ENCODE measurements at places on chromosomes 4 and X.

DNA sequence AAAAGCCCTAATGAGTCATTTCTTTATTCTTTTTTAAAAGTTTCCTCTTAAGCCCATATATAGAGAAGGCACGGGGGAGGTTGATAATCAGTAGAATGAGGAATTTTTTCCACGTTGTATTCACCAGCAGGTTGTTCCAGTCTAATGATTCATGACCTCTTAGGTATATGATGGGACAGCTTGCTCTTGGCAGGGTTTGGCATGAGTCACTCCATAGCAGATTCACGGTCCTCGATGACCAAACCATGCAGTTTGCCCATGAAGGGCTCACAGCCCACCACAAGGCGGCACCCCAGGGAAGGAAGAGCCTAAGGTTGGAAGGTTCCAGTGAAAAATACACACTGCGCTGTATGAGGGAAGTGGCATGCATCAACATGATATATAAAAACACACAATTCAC is 623.8 kb upstream of the DIPK2B start:
- DNase-seq: no peak

DNA sequence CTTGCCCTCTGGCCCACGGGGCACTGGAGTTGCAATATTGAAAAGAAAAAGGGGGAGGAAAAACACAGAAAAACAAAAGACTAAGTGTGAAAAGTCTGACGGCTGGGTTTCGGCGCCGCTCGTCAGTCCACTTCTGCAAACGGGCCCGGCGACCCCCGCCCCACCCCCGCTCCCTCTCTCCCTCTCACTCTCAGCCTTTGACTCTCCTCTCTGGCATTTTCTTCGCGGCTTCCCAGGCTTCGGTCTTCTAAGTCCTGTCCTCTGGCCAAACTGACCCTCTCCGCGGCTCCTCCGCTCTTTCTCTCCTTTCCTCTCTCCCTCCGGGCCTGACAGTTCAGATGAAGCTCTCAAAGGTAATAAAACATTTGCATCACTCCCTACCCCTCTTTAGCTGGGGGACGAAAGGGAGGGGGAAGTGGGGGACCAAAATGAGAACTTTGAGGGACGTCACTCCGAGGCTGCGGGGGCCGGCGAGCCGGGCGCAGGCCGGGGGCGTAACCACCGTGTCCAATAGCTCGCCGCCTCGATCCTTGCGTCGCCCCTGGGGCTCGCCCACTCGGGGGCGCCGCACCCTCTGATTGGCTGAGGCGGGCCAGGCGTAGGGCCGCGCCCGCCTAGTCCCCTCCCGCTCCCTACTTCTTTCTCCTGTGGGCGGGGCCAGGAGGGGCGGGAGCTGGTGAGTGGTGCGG is at the start of gene NKX6-1:
Gene NKX6-1 (minus strand): TSS at position 358 of the 689 bp plus-strand sequence. CDS start 1,064 bp downstream, outside the sequence.
- peak; percentile 90 for DNase-seq

DNA sequence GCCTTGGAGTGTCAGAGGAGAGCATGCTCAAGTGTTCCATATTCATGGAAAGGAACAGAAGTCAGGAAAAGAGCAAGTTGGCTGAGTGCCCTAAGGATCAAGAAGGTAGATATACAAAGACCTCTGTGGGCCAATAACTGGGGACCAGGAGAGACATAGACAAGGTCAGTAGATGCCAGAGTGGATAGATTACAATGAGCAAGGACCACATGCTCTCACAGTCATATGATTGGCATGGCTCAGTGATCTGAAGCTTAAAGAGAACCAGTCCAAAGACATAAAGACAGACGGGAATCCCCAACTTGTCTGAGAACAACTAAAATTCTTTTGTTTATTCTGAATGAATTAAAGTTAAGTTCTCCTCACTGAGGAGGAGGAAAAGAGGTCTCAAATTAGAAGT is 289.7 kb downstream of the HS3ST1 start:
- DNase-seq: no peak

DNA sequence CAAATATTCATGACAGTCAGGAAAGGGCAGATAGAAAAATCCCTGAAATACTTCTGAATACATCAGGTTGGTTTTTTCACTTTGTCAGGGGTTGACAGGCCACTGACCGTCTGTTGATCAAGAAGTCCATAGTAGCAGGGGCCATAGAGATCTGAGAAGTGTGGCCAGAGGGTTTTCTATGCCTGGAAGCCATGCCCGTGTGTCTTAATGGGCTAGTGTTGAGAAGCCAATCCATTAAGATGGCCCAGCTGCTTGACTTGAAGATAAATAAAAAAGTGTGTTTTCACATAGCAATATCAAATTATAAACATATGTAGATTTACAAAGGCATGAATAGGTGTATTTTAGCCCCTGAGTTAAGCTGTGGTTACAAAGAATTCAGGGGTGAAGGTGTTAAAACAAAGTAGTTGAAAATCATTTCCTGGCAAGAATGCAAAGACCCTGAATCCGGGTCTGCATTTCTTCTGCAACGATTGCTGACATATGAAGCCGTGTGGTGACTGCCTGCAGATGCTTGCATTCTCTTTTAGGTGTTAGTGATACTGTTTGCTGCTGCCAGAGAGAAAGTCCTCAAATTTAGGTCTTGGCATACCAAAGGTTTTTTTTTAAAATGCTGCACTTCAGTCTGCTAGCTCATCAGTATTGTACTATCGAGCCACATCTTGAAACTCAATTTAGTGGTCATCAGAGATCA is 9.3 kb upstream of the LIMCH1 start:
- no peak for DNase-seq

- DNase-seq: no peak
These were observed 365.4 kb downstream of the PDHA2 start for GRCh38 chr4:96205143-96205936.

DNA sequence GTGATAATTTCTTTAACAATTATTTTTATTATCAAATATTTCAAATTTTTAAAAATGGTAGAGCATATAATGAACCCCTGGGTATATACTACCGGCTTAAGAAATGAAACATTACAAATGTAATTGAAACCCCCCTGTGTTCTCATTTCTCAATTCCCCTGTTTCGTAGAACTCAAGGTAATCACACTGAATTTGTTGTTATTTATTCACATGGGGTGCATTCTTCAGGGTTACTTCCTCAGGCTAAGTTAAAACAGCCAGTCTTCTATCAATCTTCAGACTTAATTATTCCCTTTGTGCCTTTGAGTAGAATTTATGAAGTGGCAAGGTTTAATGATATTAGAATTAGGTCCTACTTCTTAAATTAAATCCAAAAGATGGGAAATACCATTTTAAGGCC is 128.2 kb downstream of the ANAPC10 start:
- no peak for DNase-seq

DNA sequence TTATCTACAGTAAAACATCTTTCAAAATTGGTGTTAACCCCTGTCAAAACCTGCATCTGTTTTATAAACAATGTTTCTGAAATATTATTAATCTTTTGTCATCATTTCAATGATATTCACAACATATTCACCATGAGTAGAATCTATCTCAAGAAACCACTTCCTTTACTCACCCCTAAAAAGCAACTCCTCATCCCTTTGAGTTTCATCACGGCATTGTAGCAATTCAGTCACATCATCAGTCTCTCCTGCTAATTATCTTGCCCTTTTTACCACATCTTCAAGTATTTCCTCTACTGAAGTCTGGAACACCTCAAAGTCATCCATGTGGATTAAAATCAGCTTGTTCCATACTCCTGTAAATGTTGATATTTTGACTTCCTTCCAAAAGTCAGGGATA is 415.3 kb upstream of the TECRL start:
- no peak for DNase-seq

DNA sequence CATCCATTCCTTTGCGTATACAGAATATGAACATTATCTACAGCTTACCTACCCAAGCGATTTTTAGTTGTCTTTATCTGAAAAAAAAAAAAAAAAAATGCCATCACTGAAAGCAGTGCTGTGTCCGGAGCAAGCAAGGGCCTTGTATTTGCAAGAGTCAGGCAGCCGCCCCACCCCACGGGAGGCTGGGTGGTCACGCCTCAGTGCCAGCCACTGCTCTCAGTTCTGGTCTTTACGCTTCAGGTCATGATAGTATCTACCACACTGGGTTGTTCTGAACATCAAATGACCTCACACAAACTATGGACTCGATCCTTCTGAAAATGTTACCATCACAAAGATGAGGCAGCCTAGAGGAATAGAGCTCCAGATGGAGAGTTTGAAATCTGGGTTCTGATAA is 62.7 kb upstream of the HELT start:
- peak; percentile 35 for DNase-seq

DNA sequence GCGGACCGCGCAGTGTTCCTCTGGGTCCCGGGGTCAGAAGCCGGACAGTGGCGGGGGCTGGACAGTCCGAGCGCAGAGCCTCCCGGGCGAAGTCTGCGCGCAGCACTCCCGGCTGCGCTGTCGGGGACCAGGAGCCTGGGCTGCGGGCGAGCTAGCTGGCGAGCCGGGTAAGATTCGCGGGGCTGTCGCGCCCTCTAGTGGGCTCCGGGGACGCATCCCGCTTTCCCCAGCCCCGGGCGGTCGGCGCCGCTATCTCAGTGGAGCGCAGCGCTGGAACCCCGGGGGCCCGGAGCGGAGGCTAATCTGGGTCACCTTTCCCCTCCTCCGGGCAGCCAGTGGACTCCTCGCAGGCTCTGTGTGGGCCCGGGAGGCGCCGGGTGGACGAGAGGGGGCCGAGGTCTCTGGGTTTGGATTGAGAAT is 4.2 kb downstream of the PDGFRA start:
- DNase-seq: peak; percentile 96

DNA sequence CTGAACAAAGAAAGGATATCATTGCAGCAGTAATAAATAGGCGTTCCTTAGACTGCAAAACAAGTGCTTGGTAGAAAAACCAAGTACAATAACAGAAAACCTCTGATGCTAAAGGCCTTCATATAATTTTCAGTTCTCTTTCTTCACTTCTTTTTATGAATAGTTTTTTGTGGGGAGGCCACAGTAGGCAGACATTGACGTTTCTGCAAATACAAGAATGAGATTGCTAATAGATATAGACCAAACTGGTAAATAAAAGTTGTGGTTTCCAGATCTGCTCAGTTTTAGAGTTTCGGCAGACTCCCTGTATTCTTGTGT is 57.0 kb upstream of the RAP1GDS1 start:
- no peak for DNase-seq

DNA sequence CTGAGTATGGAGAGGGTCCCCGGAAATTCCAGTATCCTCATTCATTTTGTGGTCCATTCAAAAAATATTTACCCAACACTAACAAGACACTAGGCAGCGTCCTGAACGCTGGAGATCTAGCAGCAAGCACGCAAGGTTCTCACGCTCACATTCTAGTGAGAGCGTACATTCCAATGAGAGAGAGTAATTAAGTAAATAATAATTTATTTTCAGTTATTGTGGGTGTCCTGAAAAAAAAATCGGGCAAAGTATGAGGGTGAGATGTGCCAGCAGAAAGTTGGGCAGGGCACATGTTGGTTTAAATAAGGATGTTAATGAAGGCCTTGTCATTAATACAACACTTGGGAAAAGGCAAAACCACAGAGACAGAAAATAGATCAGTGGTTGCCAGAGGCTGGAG is 4.0 kb upstream of the TMEM156 start:
- no peak for DNase-seq

DNA sequence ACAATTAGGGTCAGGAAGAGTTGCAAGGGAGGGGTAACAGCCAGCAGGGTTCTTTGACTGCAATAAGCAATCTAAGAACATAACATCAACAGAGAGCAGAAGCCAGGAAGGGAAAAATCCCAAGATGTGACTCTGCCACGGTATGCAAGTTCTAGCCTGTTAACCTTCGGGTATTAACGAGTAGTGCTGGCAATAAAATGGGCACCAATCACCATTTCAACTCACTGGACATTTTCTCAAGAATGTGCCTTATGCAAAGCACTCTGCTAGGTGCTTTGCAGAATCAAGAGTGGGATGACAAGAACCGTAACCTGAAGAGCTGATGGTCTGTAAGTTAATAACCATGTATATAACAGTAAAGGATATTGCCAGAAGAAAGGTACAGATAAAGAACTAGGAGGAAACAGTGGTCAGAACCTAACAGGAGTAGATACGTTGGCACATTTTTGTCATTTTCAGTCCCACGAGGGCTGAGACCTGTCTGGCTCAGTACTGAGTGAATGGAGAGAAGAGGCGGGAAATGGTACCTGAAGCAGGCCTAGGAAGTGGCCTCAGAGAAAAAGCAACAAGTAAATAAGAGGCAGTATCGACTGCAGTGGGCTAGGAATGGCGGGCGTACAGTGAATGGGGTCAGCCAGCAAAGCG is 2.7 kb downstream of the ELOVL6 start:
- DNase-seq: no peak

DNA sequence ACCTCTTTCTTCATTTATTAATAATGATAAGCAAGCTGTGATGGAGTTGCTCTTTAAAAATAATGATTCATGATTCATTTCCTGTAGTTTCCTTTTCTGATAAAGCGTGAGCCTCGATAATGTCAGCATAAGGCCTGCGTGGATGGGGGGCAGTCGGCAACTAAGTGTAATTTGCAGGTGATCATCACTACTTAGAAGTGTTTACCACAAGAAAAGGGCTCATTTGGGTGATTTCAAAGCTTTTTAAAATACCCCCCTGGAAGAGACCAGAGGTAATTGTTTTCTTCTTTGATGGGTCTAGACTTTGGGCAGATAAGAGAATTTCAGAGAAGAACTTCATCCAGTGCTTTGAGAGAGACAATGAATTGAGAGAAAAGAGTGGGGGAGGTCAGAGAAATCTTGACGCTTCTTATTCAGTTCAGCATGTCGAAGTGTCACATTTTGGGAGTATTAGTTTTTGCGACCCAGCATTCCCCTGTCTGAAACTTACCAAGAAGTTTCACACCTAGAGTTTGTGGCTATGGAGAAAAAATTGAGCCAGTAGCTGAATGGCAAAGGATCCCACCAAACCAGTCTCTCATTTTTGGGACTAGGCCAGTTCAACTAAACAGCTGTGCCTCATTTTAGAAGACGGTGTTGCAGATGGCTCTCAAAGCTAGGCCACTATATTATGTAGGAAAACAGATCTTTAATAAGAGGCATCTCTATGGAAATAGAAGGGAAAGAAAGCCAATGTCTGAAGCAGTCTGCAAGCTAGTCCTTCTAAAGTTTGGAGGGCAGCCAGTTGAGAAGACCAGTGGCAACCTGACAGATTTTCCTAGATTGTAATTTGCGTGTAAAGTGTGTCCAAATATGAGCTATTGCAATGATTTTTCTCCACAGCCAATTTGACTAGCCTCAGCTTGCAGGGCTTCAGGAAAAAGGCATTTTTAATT is 171.0 kb upstream of the PPP1R2C start:
- no peak for DNase-seq

DNA sequence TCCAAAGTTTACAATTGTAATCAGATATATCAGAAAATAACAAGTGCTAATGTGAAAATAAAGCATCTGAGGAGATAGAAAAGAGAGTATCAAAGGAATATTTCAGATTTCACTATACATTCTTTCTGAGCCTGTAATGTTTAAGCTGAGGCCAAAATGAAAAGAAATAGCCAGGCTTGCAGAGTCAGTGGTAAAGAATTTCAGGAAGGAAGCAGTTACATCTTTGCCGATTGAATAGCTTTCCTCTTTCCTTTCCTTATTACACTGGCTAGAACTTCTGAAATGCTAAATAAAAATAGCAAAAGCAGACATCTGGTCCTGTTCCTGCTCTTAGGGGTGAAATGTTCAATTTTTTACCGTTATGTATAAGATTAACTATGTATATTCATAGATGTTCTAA is 1441.6 kb upstream of the PCDH7 start:
- no peak for DNase-seq

- no peak for DNase-seq
These were observed 38.2 kb upstream of the TLR3 start for GRCh38 chr4:186030795-186031194.
